ENCODE measurements at places on chromosomes 4 and X.

- no peak for DNase-seq
Observed at GRCh38 chr4:114025176-114025777, 45.8 kb upstream of the ARSJ start.

- no peak for DNase-seq
Observed at GRCh38 chr4:145503486-145504072, 21.9 kb downstream of the SMAD1 start.

DNA sequence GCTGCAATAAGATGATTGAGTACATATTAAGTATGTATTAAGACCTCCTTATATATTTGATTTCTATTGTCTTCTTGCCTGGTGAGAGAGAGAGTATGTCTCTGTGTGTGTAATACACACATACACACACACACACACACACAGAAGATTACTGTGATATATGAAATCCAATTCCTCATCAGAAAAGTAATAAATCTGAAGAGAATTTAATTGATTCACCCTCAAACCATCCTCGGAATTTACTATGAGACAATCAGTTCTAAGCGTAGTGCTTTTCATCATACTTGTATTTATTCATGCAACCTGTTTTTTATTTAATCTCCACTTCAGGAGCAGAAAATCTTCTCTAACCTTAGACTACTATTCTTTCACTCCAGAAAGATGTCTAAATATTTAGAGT, 62.3 kb upstream of the TLL1 start:
- DNase-seq, result peak; percentile 57

- peak; percentile 44 for DNase-seq
Observed at GRCh38 chrX:1754077-1754476, 139.2 kb downstream of the ASMT start.

GRCh38 chr4:3485886-3486540, 22.9 kb downstream of the DOK7 start:
- no peak for DNase-seq

DNA sequence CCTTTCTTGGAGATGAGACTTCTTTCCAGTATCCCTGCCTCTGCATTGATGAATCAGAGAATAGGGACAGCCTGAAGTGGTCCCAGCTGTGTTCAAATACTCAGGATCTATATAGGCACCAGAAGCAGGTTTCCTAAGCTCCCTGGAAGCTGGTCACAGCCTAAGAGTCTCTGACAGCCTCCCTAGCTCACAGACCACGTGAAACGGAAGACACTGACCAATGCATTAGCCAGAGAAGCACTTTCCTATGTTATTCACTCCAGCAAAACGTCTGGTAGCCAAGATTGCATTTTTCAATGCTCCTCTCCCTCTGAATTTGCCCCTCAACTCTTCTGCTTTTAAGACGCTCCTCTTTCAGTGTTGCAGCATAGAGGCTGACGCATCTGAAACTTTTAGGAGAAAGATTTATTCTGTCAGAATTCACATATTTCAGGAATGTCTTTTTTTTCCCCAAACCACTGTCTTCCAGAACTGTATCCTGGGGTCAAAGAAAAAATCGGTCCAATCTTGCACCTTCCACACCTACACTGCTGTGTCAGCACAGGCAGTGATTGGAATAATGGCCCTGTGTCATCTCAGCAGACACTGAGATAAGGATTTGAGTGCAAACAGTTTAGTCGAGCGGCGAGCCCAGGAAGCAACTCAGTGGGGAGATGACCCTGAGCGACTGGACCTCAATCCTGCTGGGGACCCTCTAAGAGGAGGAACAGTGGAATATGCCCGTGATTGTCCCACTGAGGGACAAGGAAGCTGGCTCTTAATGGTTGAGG, 109.4 kb downstream of the SMIM20 start:
- DNase-seq, result no peak

GRCh38 chr4:118279920-118280432, 72.8 kb downstream of the PRSS12 start:
- DNase-seq, result no peak

- no peak for DNase-seq
Observed at GRCh38 chr4:38310446-38311043, 350.3 kb downstream of the PTTG2 start.

GRCh38 chr4:82780752-82781231, 17.8 kb downstream of the SCD5 start:
- DNase-seq, result no peak

DNA sequence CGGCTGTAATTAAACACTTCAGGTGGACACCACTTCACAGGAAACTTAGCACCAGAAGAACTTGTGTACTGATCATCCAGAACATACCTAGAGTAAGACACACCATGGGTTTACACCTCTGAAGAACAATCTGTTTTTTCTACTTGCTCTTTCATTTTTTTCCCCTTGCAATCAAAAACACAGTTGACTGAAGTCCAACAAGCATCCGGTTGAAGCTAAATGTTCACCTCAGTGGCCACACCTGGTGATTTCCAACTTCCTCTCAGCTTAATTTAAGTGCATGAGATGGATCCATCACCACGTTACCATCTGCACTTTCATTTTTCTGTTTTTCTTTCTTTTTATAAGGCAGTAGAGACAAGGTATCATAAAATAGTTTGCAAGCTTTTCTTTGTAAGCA, 4.9 kb upstream of the TXK start:
- DNase-seq, result no peak

GRCh38 chrX:53081925-53082772, at the start of gene TSPYL2:
Gene TSPYL2 (plus strand): TSS chrX:53082367. CDS start chrX:53082499, 132 bp downstream.
- DNase-seq, result peak; percentile 97

DNA sequence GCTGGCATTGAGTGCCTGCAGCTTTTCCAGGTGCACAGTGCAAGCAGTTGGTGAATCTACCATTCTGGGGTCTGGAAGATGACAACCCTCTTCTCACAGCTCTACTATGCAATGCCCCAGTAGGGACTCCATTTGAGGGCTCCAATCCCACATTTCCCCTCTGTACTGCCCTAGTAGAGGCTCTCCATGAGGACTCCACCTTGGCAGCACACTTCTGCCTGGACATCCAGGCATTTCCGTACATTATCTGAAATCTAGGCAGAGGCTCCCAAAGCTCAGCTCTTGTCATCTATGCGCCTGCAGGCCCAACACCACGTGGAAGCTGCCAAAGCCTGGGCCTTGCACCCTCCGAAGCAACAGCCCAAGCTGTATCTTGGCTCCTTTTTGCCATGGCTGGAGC, 8.4 kb upstream of the SMAD1 start:
- no peak for DNase-seq

GRCh38 chr4:93299118-93299517, 529.4 kb upstream of the ATOH1 start:
- DNase-seq, result no peak

GRCh38 chr4:25113915-25114904, 46.0 kb downstream of the SEPSECS start:
- DNase-seq, result no peak

GRCh38 chrX:154802947-154803346, 2.3 kb downstream of the MPP1 start:
- DNase-seq, result no peak

Data from fibroblast of skin of left quadriceps (primary cell).